Tongue (tissue), 3 donors: ENCODE measurements at places on chromosomes 5 and 9.

DNA sequence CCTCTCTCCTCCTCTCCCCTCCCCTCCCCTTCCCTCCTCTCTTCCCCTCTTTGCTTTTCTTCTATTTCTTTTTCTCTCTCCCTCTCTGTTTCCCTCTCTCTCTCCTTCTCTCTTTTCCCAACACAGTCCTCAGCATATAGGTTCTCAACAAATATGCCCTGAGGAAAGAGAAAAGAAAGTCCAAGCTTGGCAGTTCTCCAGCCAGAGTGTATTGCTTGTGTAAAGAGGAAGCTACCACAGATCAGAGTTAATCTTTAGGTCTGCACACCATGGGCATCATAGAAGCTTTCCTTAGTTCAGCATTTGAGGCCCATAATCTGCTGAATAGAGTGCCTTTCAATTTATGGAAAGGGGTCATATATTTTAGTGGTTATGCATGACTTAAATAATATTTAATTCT is 382.8 kb upstream of the WWC1 start:
- no peak for DNase-seq

GRCh38 chr5:62592558-62592957 is 13.9 kb downstream of the LRRC70 start:
- DNase-seq: no peak

- DNase-seq: no peak
These were observed 50.9 kb upstream of the PHF2 start for GRCh38 chr9:93525476-93525875.

- peak; percentile 55 for DNase-seq
These were observed 136.7 kb upstream of the EFNA5 start for GRCh38 chr5:107807431-107807830.

DNA sequence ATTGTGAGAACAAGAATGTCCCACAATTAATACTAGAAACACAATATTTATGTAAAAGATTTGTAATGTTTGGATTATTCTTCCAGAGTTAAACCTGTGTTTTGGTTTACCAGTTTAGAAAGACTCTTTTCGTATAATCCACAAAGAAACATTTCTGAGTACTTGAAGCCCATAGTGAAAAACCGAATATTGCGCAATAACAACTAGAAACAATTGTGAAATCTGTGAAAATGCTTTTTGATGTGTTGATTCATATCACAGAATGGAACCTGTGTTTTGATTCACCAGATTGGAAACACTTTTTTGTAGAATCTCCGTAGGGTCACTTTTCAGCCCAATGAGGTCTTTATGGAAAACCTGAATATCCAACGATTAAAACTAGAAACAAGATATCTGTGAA is 386.2 kb downstream of the PRDM9 start:
- DNase-seq: no peak

- DNase-seq: no peak
These were observed 51.0 kb downstream of the TMEM252 start for GRCh38 chr9:68489646-68490045.

GRCh38 chr5:100853582-100853981 is 49.5 kb downstream of the ST8SIA4 start:
- DNase-seq: no peak

DNA sequence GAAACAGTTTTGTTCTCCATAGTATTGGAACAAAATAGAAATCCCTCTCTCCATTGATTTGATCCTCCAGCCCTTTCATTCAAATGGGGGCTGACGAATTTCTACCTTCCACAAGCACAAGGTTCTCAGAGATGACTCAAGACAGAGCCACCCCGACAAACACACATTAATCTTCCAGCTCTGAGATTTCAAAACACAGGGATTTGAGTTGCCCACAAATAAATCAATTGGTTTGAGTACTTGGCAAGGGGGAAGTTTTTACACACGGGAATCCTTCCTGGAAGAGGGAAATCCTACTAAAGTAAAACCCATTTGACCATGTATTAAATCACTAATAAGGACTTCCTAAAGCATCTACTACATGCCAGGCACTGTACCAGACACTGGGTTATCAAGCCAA is 5.4 kb downstream of the ADRA1B start:
- DNase-seq: no peak

DNA sequence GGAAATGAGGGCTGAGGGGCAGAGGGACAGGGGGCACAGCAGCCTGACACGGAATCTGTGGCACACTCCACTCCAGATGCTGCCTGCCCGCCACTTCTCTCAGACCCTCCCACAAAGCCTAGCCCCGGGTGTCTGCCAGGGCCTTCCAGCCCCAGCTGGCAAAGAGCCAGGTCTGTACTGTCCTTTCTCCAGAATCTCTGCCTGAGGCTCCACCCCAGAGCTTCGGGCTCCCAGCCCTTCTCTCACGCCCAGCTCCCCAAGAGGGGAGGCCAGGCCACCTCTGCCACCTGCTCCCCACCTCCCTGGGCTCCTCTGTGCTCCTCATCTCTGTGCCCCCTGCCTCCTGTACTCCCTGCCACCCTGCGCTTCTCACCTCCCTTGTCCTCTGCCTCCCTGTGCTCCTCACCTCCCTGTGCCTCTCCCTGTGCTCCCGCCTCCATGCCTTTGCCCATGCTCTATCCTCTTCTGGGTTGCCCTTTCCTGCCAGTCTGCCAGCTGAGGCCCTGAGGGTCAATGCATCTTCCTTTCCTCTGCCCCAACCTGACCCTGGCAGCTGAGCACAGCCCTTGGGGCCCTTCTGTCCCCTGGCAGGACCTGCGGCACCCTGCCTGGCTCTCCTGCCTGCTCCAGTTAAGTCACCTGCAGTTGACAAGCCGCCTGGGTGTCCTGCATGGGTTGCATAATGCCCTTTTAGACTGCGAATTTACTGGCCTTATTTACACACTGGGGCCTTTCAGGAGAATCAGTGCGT is 36.4 kb downstream of the RASGEF1C start:
- peak; percentile 86 for DNase-seq

DNA sequence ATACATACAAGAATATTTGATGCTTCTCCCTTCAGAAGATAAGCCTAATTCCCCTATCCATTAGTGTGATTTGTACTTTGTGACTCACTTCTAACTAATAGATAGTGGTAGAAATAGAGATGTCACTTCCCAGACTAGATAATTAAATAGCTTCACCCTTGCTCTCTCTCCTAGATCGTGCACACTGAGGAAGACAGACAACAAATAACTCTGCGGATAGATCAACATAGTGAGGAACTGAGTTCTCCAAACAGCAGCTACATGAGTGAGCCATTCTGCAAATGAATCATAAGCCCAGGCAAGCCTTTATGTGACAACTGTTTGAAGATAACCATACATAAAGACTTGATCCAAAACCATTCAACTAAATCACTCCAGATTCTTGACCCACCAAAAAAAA is 1083.4 kb upstream of the C9orf72 start:
- no peak for DNase-seq

DNA sequence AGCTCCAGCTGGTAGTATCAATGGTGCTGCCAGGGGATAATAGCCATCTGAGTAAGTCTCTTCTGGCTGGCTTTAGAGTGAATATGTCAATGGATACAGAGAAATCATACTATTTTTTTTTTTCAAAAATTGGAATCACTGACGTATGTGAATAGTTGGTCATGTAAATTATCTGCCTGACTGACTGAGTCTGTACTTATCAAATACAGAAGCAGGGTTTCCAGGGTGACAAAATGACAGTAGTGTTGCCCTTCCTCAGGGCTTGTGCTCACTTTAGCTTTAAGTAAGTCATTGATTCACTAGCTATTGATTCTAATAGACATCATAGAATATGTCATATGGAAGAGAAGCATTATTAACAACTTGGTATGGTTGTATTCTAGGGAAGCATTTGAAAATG is 126.0 kb upstream of the C6 start:
- DNase-seq: no peak

DNA sequence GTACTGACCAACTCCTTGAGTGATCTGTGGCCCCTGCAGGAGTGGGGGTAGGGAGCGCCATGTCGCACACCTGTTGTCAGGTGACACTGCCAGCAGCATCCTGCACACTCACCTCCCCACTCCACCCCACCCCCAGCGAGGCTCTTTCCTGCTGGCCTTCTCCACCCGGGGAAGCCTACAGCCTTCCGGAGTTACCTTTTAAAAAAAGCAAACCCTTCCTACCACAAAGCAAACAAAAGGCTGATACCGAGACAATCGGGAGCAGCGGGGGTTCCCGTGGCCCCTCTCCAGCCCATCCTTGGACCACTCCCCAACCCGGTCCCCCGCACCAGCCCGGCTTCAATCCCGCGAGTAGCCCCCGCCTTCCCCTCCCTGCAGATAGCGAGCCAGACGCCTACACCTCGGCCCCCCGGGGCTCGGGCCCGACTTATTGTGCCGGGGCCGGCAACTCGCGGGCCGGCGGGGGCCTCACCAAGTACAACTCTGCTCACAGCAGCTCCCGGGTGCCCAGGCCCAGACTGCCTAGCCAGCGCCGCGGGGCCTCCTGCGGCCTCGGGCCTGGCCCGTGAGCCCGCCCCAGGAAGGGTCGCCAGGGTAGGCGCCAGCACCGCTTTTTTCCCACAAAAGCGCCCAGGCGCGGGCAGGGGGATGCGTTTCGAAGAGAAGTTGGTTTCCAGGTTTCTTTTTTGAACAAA is 724 bp downstream of the MACROH2A1 start:
- no peak for DNase-seq

DNA sequence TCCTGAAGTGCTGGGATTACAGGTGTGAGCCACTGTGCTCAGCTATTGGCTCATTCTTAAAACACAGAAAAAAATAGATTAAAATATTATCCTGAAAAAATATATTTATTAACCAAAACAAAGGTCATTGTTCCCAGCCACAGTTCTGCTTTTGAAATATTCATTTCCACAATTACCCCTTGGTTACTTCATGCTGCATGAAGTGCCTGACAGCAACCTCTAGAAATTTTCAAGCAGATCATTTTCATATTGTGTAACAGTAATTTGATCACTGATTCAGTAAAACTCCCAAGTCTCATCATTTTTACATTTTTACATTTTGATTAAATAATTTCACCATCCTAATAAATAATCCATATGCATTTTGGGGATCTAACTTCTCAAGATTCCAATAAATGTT is 18.8 kb upstream of the GNAQ start:
- DNase-seq: no peak

- no peak for DNase-seq
These were observed 64.9 kb upstream of the ZSWIM6 start for GRCh38 chr5:61267116-61267515.

DNA sequence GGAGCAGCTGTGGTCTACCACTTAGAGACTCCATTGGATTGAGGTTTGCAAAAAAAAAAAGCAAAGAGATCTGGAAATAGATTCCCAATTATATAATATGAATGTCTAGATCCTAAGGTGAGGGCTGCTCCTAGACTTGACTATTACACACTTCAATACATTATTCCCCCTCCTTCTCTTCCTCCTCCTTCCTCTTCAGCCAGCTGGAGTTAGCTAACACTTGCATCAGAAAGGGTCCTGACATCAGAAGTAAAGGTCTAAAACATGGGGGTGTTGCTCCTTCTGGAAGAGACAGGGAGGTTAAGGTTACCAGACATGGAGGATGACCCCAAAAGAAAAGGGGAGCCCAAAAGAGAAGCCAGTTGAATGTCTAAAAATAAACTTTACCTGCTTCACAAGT is 12.9 kb upstream of the NR3C1 start:
- DNase-seq: no peak
